GM04503 (cell line): ENCODE measurements at places on chromosomes 1 and 21.
A peak's percentile ranks its signal among the peaks of the same experiment; 100 is the strongest.

DNA sequence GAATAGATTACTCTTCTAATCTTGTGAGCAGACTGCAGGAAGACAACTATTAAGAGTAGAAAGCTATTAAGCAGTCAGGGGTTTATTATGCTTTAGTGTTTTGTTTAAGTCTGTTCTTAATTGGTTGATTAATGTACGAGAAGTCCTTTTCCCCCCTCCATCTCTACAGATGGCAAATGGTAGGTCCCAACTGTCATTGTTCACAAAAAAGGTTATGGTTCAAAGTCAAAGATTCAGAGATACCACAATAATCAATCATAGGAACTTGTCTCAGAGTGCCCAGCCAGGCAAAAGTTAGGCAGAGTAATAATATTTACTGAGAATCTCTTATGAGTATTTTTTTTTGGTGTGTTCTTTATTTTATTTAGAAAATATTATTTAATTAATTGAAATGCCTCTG lies 26.8 kb downstream of the NFIA start:
- DNase-seq: no peak

DNA sequence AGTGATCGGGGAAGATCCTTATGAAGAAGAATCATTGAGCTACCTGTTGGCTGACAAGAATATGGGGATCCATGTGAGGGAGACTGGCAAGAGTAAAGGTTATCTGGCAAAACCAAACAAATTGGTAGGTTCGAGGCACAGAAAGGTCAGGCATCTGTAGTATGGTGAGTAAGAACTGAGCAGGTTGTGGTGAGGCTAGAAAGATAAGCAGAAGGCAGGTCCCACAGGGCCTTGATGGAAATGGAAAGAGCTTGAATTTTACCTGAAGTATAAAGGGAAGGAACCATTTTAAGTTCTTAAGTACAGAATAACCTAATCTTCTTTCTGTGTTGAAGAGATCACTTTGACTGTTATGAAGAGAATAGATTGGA lies 11.1 kb downstream of the PTPRC start:
- no peak for DNase-seq

DNA sequence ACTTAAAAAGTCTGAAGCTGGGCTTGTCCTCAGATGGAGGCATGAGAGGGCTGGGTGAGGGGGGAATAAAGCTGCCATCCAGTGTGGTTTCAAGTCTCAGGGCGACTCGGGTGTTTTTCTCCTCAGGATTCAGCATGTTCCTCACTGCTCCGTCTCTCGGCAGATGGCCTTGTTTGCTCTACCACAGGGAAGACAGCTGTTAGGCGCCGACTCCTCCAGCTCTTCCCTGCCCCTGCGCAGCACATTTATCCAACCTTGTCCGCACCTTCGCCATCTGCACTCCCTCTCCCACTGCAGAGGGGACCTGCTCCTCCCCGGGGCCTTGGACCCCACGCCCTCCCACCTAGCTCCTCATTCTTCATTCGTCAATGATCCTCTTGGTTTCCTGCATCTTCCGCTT lies 16.6 kb upstream of the S100A11 start:
- no peak for DNase-seq

GRCh38 chr1:221067721-221068120 lies 188.5 kb downstream of the HLX start:
- DNase-seq: no peak

DNA sequence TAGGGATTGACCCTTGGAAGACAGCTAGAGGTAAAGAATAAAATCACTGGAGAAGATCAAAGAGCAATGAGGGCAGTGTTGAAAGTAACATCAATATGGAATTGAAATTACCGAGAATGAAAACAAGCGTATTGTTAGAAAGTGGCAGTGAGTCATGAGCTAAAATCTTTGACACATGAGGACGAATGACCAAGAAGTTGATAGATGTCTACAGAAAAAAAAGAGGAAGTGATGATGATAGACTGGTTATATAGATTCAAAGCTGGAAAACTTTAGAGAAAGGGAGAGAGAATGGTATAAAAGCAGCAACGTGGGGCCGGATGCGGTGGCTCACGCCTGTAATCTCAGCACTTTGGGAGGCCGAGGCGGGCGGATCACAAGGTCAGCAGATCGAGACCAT lies 12.5 kb upstream of the DNM3 start:
- DNase-seq: no peak

GRCh38 chr1:193462629-193463320 lies 276.4 kb upstream of the B3GALT2 start:
- DNase-seq: no peak

DNA sequence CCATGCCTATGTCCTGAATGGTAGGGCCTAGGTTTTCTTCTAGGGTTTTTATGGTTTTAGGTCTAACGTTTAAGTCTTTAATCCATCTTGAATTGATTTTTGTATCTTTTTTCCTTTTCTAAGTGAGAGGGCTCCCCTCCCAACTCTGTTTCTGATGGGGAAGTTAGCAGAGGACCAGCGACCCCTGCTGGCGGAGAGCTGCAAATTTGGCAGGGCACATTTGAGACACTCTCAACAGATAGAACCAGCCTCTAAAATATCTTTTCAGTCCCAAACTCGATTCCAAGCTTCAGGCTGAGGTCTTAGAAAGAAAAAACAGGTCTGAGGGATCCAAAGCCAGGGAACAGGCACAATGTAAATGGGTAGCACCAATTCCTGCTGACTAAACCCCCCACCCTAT lies 32.5 kb downstream of the LRRC3 start:
- DNase-seq: no peak

DNA sequence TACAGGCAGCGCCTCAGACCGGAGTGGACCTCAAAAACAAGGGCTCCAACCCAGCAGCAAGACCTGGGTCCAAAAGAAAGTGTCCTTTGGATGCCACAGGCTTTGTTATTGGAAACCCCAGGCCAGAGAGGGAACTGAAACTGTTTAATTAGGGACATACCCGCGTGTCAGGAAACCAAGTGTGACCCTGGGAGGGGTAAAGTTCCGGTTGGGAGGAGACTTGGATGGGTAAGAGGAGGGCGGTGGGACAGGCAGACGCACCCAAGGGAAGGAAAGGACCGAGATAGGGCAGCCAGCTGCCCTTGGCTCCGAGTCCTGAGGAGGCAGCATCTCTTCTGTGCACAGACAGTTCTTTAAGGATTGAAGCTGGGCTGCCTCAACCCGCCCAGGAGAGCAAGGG lies 71.4 kb downstream of the CDC7 start:
- no peak for DNase-seq

DNA sequence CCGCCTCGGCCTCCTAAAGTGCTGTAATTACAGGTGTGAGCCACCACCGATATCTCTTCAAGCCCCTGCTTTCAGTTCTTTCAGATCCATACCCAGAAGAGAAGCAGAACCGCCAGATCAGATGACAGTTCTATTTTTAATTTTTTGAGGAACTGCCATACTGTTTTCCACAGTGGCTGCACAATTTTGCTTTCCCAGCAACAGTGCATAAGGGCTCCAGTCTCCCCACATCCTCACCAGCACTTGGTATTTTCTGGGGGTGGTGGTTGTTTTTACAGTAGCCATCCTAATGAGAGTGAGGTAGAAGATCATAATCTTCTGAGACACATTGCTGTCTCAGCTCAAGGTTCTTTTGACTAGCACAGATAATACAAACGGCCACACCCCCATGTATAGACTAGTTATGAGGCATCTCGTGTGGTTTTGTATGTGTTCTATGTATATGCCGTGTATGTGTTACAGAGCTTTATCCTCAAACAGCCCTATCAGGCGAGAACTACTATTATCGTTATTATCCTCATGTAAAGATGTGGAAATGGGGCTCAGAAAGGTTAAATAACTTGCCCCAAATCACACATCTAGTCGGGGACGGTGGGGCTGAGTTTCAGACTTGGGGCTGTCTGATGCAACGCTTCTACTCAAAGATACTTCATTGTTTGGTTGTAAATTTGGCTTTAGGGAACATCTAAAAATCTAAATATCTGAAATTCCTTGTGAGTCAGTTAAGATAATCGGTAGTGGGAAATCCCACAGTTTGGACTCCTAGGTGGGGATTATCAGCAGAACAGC lies 12.0 kb downstream of the FHAD1 start:
- DNase-seq: no peak

DNA sequence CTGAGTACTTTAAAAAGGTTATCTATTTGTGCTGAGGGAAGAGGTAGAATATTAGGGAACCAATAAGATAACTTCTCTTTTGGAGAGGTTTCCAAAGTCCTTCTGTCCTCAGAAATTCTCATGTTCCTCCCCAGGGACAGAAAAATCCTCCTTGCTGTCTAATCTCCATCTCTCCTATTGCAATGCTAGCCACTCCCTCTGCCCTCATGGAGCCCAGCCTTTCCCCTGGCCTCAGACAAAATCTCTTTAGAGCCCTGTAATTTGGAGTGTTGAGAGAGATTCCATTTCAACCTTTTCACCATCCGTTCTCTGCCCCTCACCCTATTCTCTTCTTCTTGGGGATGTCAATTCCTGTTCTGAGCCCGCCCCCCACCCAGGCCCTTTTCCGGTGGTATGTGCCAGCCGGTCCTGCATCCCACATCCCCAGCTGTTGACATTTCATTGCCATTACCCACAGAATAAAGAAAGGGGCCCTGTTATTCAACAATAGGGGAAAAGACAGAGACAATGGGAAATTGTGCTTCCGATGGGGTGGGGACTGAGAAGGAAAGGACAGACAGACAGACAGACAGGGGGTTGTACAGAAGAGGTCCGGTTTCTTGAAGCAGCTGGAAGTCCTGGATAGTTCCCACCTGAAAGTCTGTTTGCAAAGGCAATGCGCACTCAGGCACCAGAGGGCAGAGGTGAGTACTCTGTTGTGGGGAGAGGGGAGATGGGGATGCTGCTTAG lies at the start of gene HAPLN2:
Gene HAPLN2 (plus strand): TSS at position 563 of the 729 bp plus-strand sequence. CDS start 4,076 bp downstream, outside the sequence.
- no peak for DNase-seq

DNA sequence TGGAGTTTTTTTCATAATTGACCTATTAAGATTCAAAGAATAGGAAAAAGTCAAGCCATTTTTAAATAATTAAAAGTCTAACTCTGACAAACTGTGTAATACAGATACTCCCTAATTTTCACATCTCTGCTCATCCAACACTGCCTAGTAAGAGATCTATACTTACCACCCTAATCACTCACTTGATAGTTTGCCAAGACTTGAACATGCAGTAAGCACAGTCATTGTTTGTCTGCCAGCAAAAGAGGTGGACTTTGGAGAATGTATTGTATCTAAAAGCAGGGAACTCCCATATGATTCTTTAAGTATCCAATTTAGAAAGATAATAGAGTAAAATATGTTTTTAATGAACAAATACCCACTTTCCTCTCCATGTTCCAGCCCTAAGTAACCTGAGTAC lies 15.5 kb downstream of the TMEM59 start:
- no peak for DNase-seq

DNA sequence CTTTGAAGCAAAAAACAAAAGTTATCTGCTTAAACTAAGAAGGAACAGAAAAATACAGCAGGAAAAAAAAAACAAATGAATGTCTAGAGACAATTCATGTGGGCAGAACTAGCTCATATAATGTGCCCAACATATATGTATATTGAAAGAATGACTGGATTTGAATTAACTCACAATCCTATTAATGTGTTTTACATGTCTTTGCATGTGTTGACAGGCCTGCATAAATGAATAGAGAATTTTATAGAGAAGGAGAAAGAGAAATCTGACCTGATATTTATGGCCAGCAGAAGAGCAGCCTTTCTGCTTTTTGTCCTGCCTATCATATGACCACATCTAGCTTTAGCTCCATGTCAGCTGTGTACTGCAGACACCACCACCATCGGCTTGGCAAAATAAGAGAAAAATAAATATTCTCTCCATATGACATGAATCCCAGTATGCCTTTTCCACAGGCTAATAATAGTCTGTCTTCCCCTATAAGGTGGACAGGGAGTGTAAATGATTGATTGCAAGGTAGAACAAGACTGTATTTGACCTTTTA lies 171.5 kb upstream of the PALMD start:
- no peak for DNase-seq

DNA sequence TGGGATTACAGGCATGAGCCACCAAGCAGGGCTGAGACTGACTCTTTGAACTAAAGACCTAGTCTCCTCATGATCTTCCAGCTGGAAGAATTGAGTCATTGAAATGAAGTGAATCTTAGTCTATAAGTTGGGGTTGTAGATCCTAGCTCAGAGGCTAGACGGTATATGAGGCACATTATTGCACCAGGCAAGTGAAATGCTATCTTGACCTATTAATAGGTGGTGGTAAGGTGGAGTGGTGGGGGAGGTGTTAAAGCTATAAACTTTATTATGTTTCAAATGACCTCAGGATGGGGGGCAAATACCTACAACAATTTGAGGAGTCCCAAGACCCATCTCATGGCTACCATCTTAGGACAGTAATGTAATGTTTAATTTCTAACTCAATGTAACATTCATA lies 36.8 kb upstream of the SLC16A1 start:
- DNase-seq: no peak

DNA sequence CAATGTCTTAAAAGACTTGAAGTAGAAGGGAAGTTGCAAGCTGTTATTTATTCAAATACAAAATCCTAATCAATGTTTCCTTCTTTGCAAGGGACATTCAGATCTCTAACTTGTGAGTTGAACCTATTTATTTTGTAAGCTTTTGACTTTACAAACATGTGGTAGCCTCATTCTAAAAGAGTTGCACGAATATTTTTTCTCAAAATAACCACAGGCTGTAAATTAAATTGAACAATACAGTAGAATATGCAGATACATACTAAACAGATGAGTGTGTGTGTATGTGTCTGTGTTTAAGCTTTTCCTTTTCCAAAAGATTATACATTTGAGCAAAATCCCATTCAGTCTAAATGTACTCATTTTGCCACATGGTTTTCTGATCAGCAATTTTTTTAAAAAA lies 4.8 kb upstream of the DYNLT5 start:
- peak; percentile 54 for DNase-seq

- no peak for DNase-seq
Measured at GRCh38 chr1:39701049-39701439, 9.8 kb upstream of the HPCAL4 start.

GRCh38 chr1:1858382-1859086 lies 32.4 kb downstream of the GNB1 start:
- DNase-seq: peak; percentile 61

DNA sequence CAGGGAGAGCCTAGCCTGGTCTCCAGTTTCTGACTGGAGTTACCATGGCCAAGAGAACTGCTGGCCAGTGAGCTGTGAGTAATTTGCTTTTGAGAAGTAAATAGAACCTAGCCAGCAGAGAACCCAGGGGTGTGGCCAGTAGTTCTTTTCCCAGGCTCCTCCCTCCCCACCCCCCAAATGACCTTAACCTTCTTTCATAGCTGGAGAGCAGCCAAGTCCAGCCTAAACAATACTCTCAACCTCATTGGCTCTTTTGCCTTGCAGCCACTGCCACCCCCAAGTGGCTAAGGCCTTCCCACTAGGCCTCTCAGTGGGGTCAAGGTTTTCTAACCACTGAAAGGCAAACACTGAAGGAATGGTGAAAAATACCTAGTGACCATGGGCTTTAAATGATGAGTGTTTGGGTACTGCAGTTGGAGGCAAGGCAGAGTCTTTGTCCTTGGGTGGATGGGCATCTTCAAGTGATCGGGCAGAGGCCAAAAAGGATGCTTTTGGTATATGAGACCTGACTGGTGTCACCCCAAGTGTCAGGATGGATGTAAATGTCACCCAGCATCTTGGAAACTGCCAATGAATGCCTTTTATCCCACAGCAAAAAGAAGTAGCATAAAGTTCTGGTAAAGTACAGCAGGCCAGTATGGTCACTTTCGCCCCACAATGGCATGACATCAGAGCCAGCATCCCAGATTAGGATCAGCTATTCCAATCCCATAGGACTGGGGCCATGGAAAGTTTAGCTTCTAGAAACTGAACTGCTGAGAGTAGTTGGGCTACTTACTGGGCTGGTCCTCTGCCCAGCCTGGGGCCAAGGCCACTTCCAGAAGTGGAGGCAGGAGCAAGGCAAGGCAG lies 3.5 kb upstream of the PIGV start:
- DNase-seq: no peak
